Stimulated activated CD8-positive, alpha-beta memory T cell treated with anti-CD3 and anti-CD28 coated beads, Interleukin-15, amount 100 ng/mL, for 4 hours (primary cell): ENCODE measurements at places on chromosomes 5 and 9.

- DNase-seq = no peak
Observed at GRCh38 chr9:106111039-106111730, 416.8 kb downstream of the TMEM38B start.

GRCh38 chr9:93891549-93892310, 63.4 kb downstream of the BARX1 start:
- no peak for DNase-seq

DNA sequence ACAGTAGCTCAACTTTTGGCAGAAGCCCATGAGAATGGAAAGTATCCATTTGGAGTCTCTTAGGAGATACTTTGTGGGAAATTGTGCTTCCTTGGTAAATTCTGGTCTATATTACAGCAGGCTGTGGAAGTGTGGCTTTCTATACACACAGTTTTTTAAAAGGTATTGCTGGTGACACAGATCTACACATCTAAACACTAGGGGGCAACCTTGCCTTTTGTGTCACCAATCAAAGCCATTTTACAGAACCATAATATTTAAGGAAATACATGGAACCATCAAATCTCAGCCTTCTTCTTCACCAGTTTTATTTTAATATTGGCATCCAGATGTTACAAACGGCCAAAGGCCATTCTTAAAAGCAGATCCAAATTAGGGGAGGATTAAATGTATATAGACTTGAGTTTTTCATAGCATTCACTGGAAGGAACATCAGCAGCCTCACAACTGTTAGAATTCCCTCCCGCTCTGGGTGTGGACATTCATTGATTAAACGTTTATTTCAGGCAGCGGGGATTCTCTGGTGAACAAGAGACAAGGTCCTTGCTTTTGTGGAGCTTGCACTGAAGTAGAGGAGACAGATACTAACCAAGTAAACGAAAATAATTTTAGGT, 132.4 kb upstream of the EPB41L4A start:
- DNase-seq = no peak

- DNase-seq = no peak
Observed at GRCh38 chr9:136578626-136578914, 32.7 kb upstream of the NOTCH1 start.

DNA sequence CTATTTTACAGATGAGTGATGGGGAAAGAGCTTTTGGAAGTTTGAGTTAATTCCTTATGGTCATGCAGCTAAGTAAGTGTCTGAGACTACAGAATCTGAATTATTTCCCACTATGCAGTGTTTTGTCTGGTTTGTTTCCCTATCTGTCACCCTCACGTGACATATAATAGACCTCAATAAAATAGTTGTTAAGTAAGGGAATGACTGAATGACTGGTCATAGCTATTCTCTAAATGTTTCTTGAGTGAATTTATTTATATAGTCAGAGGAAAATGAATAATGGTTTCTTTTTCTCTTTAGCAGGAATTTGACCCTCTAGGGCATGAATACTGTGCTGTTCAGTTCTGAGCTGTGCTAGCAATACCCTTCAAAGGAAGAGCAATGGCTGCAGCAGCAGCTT, 10.3 kb downstream of the TRIM32 start:
- DNase-seq = no peak
